ENCODE measurements at places on chromosomes 7 and 10. TPM values are rescaled to one million over a fixed set of nuclear protein-coding genes. Genes with fewer than 3 reads are reported as not detected.

HOXA11 gene
- total RNA-seq, result 3.9 TPM

SAMD9L gene
- total RNA-seq, result 18.5 TPM

ARHGAP12 gene
- 43.5 TPM for total RNA-seq

DNA sequence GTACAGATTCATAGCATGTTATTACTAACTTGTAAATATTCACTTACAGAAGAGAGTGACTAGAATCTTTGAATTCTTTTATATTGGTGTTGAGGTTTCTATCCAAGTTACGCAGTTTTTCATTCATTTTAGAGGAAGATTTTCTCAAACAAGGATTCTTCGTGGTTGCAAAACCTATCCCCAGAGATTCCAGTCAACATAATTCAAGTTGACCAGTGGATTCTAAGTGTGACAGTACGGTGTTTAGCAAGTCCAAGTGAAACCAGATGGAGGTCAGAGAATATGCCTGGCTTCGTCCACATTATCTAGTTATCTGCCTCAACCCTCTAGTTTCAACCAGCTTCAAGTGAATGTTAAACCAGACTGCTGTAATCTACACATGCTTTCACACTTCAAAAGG is 131.9 kb downstream of the SDK1 start:
- no peak for DNase-seq

DNA sequence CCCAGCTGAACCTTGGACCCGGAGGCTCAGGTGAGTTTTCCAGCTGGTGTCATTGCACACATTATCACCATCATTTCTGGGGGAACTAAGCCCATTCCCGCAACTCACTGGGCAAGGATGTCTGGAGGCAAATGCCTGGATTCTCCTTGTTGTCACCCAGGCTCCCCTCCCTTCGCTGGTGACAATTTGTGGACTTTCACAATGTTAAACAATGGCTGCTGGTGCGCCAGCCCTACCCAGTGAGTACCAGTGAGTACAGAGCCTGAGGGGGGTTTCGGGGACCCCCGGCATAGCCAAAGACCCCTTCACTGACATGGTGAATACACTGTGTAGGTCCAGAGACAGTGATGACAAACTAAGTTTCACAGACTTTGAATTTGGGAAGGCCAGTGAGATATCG is 189.2 kb downstream of the ADARB2 start:
- DNase-seq, result no peak

GRCh38 chr7:139441961-139442360 is 41.5 kb downstream of the KLRG2 start:
- no peak for DNase-seq

All from LHCN-M2 (cell line).